NB4 (cell line): ENCODE measurements at places on chromosomes 6 and 20.

DNA sequence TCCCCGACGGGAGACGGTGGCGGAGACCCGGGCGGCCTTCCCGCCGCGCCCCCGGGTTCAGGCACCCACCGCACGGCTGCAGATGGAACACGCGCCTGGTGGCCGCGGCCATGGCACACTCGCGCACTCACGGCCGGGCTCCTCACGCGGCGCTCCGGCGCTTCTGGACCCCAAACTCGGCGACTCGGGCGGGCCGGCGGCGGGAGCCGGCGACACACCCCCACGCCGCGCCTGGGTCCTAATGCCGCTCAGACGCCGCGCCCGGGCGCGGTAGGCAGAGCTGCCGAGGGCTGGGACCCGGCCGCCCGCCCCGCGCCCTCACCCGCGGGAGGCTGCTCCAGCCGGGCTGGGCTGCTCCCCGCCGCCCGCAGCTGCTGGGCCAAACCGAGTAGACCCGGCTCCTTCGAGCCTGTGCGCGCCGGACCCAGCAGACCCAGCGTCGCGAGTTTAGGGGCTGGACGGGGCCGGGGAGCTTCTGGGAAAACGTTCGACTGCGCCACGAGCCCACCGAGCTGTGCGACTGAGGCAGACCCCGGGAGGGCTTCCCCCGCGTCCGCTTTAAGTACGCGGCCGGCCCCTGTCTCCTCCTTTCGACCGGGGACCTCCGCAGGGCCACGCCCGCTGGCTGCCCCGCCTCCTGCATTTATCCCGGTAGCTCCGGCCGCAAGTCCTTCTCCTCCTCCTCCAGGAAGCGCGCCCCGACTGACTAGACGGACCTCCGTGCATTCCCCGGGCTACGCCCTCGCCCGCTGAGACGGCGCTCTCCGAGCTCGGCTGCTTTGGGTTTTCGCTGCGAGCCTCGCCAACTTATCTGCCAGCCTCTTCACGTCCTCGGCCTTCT is at the start of gene SLC4A11:
SLC4A11 (minus strand) TSS at position 165 of the 841 bp plus-strand sequence; CDS start at position 112, 53 bp downstream.
- peak; percentile 70 for DNase-seq

DNA sequence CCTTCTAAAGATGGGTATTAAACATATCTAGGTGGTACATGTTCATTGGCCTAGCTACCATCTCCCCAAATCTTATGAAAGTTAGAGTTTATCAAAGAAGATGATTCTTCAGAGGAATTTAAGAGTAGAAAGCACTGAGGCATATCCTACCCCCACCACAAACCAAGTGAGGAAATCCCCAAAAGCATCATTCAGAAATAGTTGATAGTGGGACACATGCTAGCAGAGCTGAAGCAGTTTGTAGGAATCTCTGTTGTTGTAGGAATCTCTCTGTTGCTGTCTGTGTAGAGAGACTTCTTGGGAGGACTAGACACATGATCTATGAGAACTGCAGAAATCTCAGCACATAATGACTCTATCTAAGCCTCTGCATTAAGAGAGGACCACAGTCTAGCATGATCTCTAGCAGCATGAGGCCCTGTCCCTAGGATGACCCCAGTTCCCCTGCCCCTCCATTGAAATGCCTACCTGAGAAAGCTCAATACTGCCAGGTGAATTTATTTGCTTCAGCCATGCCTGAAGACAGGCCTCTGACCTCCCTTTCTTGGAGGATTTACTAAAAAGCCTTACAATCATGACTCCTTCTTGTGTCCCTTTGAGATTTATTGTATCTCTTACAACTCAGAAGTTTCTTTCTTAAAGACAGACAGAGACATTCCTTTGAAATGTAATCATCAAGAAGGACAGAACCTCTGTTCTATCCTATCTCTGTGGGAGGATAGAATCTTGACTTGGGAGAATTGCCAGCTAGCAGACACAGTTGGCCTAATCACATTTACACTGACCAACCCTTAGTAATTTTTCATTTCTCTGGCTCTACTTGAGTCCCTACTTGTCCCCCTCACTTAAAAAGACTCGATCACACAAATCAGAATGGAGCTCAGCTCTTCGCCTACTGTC is 582.4 kb downstream of the PHF3 start:
- no peak for DNase-seq

GRCh38 chr6:8639928-8640649 is 204.7 kb upstream of the SLC35B3 start:
- DNase-seq = no peak

GRCh38 chr6:107663308-107663707 is 160.8 kb downstream of the SCML4 start:
- no peak for DNase-seq

- DNase-seq = peak; percentile 76
These were observed 3.7 kb downstream of the PRSS16 start for GRCh38 chr6:27251112-27251605.

GRCh38 chr6:153092082-153093013 is 38.7 kb downstream of the RGS17 start:
- peak; percentile 43 for DNase-seq

DNA sequence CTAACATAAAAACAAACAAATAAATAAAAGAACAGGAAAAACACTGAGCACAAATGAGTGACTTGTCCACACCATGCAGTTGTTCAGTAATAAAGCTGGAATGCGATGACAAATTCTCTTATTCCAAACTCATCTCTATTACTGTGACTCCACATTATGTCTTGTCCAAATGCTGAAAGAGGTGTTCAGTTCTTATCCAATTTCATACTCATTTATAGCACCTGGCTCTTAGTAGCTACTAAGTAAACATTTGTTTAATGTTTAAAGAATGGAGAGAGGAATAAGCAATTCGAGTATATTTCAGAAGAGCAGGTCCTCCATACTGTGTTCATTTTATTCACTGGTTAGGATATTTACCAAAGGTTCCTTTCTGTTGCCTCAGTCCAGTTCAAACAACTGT is 439.0 kb upstream of the JAG1 start:
- no peak for DNase-seq

GRCh38 chr6:24910961-24911725 is 24.6 kb downstream of the RIPOR2 start:
- peak; percentile 37 for DNase-seq

GRCh38 chr20:3547906-3548305 is 77.1 kb downstream of the ATRN start:
- no peak for DNase-seq

GRCh38 chr20:50909413-50909812 is 21.8 kb downstream of the ADNP start:
- DNase-seq = no peak

DNA sequence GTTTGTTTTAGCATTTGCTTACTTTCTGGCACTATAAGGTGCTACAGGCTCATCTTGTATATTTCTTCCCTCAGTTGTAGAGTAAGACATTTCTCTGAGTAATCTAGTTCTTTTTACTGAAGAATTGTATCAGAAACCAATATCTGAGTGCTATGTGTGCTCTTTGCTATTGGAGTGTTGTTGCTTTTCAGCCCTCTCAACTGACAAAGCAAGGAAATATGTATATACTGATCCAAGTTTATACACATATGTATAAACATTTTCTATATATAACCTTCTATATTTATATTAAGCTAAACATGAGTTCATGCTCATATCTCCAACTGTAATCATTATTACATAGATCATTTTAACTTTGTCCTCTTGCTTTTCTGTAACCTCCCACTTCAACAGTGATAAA is 405.7 kb downstream of the RFPL4B start:
- no peak for DNase-seq

- DNase-seq = no peak
These were observed 50.5 kb upstream of the TRIM26 start for GRCh38 chr6:30263734-30264133.

DNA sequence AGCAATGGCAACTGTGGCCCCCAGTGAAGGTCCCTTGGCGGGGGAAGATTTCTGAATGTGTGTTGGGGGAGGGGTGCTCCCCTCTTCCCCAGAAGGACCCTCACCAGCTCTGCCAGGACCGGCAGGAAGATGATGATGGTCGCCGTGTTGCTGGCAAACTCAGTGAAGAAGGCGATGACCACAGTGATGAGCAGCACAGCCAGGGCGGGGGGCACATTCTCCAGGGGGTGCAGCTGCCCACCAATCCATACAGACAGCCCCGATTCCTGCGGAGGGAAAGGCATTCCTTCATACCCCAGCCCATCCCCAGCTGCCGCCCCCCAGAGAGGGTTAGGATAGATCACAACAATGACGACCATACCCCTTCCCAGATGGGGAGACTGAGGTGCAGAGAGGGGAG is 15.7 kb upstream of the OCSTAMP start:
- DNase-seq = no peak

- no peak for DNase-seq
These were observed 75.0 kb upstream of the FUCA2 start for GRCh38 chr6:143586557-143586956.

- peak; percentile 32 for DNase-seq
These were observed 119.9 kb upstream of the ASCC3 start for GRCh38 chr6:101001012-101001411.

GRCh38 chr20:39117491-39117890 is 155.3 kb downstream of the DHX35 start:
- peak; percentile 24 for DNase-seq

GRCh38 chr6:44266347-44266746 is 996 bp upstream of the NFKBIE start:
- DNase-seq = no peak

DNA sequence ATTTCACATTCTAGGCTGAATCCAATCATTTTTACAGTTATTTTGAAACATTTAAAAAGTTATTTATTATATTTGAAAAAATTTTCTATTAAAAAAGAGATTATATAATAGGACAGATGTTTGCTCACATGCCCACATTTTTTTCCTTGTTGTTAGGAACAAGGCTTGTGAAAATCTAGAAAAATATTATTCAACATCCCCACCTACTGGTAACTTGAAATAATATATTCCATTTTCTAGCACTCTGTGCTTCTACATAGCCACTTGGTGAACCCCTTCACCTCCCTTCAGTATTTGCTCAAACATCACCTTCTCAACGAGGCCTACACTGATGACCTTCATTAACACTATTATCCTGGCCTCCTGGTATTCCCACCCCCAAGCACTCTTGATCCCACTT is 18.3 kb upstream of the GPRC6A start:
- peak; percentile 55 for DNase-seq

- DNase-seq = no peak
These were observed 60.1 kb upstream of the TAGAP start for GRCh38 chr6:159104931-159105330.

DNA sequence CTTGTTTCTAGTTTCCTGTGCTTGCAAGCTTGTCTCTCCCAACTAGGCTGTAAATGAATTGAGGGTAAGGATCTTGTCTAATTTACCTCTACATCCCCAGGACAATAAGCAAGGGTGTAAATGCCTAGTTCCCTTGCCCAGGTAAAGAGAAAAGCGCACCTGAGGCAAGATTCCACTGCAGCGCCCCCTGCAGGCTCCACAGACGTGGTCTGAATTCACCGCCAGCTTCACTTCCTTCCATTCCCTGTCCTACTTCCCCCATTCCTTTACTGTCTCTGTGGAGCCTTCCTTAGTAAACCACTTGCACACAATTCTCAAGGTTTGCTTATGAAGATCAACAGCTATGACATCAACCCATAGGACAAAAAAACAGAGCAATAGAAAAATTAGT is 42.3 kb downstream of the ANKEF1 start:
- DNase-seq = no peak

DNA sequence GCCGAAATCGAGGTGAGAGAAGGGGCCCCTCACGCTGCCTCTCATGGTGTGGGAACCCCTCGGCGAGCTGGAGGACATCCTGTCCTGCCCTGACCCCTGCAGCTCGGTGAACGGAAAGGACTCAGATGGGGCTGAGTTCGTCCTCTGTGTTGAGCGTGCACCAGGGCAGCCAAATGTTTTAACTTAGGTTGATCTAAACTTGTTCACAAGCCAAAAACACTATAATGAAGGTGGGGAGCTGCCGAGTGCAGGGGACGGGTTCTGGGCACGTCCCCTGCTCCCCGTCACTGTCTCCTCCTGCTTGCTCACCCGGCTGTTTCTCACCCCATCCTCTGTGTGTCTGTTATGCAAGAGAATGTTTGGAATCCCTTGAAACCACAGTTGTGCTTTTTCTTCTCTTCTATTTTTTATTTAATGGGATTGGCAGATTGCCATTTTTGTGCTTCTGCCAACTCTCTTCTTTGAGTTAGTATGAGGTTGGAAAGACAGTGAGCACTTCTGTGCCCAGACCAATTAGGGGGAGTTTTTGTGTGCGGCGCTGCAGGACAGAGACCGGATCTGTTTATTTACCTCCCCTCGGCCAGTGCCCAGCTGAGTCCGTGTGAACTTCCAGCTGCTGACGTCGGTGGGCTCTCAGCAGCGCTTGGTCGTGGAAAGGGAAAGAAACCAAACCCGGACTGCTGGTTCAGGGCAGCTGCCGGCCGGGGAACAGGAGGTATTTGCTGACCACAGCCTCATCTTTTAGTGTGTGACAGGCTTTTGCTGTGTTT is 158.1 kb downstream of the DTNBP1 start:
- DNase-seq = no peak

- DNase-seq = no peak
These were observed 1494.8 kb upstream of the DEFB115 start for GRCh38 chr20:29762620-29763019.

DNA sequence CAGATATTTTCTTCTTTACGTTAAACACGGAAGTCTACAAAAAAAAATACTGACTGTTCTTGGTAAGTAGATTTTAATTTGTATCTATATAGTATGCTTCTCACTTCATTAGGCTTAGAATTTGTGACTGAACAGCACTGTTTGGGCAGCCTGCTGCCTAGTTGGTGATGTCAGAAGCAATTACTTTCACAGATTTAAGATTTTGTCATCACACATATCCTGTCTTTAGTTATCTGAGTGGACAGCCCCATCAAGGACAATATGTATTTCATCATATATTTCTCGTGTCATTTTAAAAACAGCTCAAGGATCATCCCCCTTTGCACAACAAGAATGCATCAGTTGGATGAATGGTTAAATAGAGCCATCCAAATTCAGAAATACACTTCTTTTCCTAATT is 338.4 kb upstream of the CITED2 start:
- DNase-seq = no peak

DNA sequence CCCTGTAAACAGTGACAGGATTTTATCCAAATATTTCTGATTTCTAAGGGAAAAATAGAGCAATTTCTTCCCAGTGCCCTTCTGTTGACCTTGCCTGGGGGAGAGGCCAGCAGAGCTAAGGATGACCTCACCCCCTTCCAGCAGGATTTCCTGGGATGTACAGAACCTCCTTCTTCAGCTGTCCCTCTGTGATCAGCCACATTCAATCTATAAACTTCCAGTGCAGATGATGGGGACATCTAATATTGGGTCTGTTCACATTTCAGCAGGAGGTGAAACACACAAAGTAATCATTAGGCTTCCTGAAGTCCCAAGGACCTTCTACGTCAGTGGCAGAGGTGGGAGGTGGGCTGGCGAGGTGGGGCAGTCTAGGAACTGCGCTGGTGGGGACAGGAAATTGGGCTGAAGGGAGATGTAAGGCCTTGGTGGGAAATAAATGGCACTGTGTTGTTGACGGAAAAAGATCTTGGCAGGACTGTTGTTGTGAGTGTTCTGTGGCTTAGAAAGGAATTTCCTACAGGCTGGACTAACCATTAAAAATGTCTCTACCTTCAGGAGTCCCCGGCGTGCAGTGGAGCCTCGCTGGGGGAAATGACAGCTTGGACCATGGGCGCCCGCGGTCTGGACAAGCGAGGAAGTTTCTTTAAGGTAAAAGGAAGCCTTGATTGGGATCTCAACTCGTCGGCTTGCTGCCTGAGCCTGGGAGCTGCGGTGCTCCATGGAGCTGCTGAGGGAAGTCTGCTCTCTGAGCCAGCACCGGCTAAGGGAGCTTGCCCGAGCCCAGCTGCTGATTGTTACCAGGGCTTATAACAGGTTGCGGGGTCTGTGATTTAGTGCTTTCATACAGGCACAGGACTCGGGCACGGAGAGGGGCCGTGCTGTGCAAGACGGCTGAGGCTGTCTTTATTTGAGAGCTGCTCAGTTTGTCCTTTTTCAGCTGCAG is 127.9 kb upstream of the NAA20 start:
- DNase-seq = no peak

GRCh38 chr6:98747273-98747672 is 87.1 kb upstream of the POU3F2 start:
- DNase-seq = no peak
